ENCODE measurements at places on chromosomes 11 and 22.

GRCh38 chr22:11627798-11628650 lies 3900.0 kb upstream of the OR11H1 start:
- DNase-seq, result no peak

DNA sequence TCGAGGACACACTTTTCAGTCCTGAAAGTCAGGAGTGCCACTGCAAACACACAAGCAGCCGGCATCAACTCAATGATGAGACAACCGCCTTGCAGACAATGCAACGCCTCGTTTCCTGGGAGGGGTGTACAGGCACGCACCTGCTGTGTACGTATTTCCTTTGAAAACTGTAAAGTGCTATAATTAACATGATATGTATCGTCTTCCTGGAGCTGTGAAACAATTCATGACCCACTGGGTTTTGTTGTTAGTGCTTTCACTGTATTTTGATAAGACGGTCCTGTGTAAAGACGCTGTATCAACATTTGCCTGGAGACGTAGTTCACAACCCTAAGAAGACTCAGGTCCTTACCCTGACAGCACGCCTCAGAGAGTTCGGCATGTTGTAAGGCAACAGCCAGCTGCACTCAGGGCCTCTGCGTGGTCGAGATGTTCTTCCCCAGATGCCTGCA lies 105.7 kb upstream of the ANO1 start:
- no peak for DNase-seq

DNA sequence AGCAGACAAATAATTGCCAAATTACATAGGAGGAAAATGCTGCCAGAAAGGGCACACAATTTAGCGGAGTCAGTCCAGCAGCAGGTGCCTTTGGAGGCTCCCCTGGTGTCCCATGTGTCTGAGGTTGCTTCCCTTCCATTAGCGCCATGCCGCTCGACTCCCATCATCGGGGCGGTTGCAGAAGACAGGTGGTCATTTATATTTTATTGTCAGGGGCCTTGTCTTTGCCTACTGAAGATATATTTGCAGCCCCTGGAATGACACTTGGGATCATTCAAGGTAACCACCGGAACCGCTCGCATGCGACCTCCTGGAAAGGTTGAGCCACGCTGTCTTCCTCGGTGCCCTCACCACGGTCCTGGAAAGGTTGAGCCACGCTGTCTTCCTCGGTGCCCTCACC lies 298.3 kb downstream of the TBC1D22A start:
- DNase-seq, result no peak

DNA sequence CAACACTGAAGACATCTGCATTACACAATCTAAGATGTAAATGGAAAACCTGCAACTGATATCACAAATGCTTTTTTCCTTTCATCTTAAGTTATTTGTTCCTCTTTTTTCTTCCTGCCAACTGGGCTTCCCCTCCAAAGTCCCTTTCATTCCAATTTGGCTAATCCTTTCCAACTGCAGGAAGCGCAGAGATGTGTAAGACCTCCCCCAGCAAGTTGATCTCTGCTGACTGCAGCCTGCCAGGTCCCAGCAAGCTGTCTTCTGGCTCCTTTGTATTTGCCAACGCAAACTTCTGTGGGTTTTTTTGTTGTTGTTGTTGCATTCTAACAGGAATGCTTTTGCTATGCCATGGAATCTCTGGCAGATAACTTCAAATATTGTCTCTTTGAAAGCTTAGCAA lies 38.5 kb upstream of the LRRC4C start:
- DNase-seq, result peak; percentile 92

GRCh38 chr22:23497016-23497885 lies 82.8 kb downstream of the IGLL1 start:
- no peak for DNase-seq

DNA sequence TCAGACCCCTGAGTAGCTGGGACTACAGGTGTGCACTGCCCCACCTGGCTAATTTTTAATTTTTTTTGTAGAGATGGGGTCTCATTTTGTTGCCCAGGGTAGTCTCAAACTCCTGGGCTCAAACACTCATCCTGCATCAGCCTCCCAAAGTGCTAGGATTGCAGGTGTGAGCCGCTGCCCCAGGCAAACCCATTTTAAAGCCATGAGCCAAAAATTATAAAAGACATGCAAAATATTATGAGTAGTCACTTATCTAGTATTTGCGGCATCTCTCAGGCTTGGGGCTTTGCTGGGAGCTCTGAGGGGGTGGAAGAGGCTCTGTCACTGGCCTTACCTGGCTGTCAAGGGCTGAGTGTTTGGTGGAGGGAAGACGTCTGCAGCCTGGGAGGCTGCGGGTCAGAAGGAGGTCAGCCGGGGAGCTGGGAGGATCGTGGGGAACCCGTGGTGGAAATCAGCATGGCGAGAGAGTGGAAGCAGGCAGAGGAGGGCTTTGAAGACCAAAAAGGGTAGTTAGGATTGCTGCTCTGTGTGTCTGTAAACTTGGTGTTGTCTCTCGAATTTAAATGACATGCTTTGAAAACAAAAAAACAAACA lies 69.1 kb upstream of the PARVG start:
- DNase-seq, result no peak

- DNase-seq, result no peak
These were observed 1024.1 kb upstream of the CCDC90B start for GRCh38 chr11:84310268-84310667.

DNA sequence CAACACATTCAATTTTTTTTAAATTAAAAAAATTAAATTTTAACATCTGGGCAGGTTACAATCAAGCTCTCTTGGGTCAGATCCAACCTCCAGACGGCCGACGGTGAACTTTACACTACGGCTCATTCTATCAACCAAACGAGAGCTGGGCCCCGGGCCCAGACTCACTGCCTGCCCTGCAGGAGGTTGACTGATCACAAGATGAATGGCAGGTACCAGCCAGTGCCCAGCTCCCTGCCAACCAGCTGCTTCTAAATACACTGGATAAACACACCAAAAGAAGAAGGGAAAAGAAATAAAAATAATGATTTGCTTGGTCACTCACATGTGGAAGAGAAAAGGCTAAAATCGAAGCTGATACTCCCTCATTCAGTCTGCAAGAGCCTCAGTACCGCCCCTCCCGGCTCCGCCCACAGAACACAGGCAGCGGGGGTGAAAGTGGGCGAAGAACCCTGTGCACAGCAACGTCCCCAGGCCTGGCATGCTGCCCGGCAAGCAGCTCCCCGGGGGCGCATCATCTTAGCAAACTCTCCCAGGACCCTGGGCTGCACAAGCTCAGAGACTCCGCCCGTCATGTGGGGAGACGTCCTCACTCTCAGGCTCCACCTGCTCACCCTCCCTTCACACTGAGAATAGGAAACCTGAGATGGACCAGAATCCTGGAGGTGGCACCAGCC lies 303.4 kb downstream of the SHANK2 start:
- DNase-seq, result no peak

GRCh38 chr11:68532727-68533369 lies 72.3 kb downstream of the PPP6R3 start:
- no peak for DNase-seq

DNA sequence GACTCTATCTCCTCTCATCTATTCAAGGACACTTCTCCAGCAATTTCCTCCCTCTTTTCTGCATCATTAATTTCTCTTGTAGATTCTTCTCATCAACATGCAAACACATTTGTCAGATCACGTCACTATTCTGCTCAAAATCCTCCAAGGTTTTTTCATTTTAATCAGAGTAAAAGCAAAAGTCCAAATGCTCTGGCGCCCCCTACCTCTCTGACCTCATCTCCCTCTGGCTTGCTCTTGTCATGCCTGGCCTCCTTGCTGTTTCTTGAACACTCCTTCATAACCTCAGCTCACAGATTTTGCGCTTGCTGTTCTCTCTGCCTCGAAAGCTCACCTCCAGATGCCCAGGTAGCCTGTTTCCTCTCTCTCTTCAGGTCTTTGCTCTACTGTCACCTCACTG lies 22.4 kb downstream of the RTCB start:
- peak; percentile 54 for DNase-seq

- peak; percentile 24 for DNase-seq
These were observed 759 bp downstream of the AP2A2 start for GRCh38 chr11:926341-926916.

- no peak for DNase-seq
These were observed 27.3 kb downstream of the CAPN1 start for GRCh38 chr11:65208785-65209710.

GRCh38 chr11:113476553-113476952 lies 1.4 kb upstream of the DRD2 start:
- no peak for DNase-seq

DNA sequence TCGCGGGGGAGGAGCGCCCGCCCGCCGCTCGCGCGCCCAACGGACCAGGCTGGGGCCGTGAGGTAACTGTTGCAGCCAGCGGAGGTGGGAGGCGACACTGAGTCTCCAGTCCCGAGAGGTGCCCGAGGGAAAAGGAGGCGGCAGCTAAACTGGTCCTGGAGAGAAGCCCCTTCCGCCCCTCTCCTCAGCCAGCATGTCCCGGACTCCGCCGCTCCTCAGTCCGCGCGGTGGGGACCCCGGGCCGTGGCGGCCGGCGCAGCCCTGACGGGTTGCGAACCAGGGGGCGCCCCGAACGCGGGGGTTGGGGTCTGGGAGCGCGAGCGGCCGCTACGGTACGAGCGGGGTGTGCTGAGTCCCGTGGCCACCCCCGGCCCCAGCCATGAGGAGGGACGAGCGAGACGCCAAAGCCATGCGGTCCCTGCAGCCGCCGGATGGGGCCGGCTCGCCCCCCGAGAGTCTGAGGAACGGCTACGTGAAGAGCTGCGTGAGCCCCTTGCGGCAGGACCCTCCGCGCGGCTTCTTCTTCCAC lies at the start of gene PDE3B:
PDE3B (plus strand) TSS at position 108 of the 529 bp plus-strand sequence; CDS start at position 380, 272 bp downstream.
- peak; percentile 92 for DNase-seq

- DNase-seq, result no peak
These were observed 6.0 kb upstream of the SLC35C1 start for GRCh38 chr11:45798793-45799441.

DNA sequence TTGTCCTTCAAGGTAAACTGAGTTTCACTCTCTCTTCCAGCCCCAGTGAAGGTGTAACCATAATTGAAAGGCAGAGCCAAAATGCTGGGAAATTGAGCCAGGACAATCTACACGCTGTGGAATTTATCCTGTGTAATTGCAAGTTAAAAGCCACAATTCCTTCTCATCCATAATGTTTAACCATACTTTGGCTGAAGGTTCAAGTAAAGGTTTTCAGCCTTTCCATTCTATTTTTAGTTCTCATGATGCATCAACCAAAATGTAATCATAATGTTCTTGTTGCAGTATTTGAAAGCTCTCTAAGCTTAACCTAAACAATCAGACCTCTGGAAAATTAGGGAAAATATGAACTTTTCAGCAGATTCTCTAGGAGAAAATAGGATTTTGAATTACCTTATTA lies 14.0 kb upstream of the ARHGAP42 start:
- DNase-seq, result no peak

DNA sequence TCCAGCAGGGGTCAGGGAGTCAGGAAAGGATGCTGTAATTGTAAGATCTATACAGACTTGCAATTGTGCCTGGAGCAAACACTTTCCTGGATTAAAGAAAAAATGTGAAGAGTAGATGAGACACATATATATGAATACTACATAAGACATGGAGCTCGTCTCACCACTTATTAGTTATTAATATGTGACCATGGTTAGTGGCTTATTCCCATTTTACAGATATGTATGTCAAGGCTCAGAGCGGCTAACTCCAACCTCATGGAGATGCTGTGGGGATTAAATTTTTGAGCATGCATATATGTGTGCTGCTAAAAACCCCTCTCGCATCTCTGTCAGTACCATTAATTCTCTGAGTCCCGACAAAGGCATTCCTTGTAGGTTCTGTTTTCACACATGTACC lies 125.7 kb downstream of the SLC1A2 start:
- DNase-seq, result no peak

DNA sequence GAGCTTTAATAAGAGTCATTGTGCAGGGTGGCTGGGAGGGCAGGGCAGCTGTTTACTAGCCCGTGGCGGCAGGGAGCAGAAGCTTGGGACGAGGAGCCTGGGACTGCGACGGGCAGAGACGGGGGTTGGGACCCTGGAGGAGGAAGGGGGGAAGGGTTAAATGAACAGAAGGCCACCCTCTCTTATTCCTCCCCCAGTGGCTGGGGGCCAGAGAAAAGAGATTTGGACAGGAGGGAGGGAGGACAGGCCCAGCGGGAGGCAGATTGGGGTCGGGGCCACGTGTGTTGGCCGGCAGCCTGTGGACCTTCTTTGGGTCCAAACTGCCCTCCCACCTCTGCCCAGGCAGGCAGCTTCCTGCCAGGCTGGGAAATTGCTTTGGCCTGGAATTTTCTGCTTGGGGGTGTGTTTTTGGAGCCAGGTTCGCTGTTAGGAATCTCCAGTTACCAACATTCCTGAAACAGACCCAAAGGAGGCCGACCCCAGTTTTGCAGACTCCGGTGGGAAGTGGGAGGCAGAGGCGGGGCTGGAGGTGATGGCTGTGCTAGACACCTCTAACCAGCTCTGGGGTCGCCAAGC lies 50.2 kb downstream of the APOL3 start:
- no peak for DNase-seq

GRCh38 chr22:20010307-20011122 lies 6.1 kb downstream of the ARVCF start:
- no peak for DNase-seq

GRCh38 chr22:28229566-28230485 lies 310.8 kb upstream of the PITPNB start:
- no peak for DNase-seq

DNA sequence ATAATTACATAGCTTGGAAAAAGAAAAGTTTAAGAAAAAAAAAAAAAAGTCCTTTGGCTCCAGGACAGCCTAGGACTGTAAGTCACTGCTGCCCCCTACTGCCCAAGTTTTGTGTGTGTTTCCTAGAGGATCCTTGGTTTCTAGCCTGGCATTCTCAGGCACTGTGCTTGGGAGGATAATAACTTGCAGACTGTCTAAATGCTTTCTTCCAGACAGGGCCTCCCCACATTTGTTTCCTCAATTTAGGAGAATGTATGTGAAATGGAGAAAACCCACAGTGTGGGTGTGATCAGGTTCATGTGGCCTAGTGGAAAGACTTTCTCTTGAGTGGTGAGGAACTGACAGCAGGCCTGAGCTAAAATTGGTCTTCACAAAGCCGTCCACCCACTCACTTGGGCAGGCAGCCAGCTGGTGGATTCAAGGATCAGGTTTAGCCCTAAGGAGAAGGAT lies 191.0 kb downstream of the NAV2 start:
- DNase-seq, result peak; percentile 88

DNA sequence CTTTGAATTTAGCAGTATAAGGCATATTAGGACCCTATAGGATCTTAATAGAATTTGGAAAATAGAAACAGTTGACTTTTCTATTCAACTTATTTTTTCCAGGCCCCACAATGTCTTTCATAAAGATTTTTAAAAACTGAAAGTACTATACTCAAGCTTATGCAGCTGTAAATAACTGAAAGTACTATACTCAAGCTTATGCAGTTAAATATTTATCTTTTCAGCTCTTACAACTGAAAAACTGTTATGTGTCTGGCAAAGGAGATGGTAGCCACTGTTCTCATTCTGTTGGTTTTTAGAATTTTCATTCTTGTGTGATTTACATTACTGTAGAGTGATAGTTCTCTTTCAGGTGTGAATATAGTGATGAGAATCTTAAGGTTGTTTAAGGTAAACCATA lies 16.5 kb downstream of the HIPK3 start:
- no peak for DNase-seq

DNA sequence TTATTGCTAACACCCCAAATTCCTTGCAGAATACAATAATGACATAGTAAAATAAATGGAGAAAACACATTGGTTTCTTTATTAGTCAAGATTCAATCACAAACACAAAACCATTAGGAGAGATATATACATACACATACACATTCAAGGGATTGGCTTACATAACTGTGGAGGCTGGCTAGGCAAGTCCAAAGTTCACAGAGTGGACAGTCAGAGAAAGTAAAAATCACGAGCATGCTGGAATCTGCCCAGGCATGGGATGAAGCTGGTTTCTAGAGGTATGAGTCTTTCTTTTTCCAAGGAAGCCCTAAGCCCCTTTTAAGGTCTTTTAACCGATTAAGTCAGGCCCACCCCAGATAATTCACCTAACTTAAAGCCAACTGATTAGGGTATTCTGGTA lies 13.6 kb upstream of the OR56B1 start:
- no peak for DNase-seq

Measured in neural progenitor cell (in vitro differentiated cells).